ENCODE measurements at places on chromosomes 11 and 22. TPM values are rescaled to one million over a fixed set of nuclear protein-coding genes. Genes with fewer than 3 reads are reported as not detected.

The PIWIL4 gene
- 0.16 TPM for total RNA-seq

The OR2AG1 gene
- not detected for total RNA-seq

DNA sequence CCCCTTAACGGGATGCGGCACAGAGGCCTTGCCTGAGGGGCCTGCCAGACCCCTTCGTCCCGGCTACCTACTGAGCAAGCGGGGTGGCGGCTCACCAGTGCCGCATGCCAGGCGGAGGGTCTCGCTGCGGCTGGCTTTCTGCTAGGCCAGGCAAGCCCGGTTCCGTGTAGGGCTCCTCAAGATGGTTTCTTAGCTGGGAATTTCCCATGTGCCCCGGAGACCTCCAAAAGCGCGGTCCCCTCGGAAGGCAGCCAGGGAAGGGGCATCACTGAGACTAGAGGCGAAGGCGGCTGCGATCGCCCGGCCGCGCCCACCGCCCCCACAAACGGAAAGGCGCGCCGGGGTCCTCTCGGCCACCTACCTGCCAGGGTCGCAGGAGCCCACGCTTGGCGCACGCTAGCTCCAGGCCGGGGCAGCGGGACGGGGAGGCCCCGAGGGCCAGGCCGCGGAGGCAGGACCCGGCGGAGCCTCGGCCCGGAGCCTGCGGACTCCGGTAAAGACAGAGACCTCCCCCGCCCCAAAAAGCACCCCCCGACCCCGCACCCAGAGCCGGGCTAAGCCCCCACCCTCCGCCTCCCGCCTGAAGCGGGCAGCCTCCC lies 23.8 kb downstream of the MICAL3 start:
- no peak for DNase-seq

GRCh38 chr11:26287067-26287518 lies 44.8 kb upstream of the ANO3 start:
- DNase-seq, result no peak

- DNase-seq, result no peak
These were observed 122.5 kb downstream of the WNT11 start for GRCh38 chr11:76083563-76084451.

GRCh38 chr11:68336716-68337115 lies 24.3 kb downstream of the LRP5 start:
- DNase-seq, result no peak

DNA sequence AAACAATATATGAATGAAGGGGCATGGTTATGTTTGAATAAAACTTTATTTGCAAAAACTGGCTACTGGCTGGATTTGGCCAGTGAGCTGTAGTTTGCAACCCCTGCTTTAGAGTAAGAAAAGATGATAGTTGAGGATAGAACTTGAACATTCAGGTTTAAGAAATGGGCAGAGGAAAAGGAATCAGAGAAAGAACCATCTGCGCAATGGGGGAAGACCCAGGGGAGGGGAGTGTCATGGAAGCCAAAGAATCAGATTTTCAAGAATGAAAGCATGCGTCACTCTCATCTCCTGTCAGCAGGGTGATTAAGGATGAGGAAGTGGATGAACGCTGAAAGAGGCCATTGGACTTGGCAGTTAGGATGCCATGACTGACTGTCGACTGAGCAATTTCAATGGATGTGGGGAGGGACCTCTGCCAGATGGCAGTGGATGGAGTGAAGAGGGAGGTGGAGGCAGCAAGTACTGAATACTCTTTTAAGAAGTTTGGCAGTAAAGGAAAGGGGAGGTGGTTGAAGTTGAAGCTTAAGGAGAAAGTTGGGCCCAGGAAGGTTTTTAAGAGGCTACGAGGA lies 21.2 kb downstream of the FAT3 start:
- DNase-seq, result no peak

DNA sequence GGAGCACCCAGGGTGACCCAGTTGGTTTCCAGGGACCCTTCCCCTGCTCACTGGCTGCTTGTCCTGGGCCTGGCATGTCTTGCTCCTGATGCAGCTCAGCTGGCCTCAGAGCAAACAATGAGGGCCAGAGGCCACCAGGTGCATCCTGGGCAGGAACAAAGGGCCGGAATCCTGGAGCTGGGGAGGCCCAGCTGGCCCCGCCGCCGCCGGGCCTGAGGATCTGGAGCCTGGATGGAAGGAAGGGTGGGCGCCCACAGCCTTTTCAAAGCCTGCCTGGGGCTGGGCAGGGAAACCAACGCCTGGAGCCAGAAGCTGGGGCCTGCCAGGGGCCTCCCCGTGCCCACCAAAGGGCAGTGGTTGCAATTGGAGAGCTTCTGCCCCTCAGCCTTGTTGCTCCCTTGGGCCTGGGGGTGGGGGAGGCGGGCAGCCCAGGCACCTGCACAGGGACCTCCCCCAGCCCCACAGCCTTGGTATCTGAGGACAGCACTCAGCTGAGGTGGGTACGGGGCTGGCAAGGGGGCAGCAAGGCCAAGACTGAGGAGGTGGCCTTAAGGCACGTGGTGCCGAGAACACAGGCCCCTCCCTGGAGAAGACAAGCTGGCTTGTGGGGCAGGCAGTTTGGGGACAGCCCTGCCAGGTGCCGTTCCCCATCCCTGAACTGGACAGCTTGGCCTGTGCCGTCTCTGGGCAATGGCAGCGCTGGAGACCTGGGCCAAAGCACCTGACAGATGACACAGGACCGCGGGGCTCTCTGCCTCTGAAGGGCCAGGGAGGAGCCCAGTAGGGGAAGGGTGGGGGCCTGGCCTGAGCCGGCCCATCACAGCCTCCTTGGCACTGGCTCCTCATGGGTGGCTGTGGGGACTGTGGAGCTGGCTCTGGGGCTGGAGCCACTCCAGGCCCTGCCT lies 7.1 kb upstream of the ADORA2A start:
- DNase-seq, result no peak

- no peak for DNase-seq
These were observed 172.6 kb downstream of the SHANK2 start for GRCh38 chr11:71079795-71080194.
